ENCODE measurements at places on chromosomes 6 and 20. TPM values are rescaled to one million over a fixed set of nuclear protein-coding genes. Genes with fewer than 3 reads are reported as not detected.
A peak's percentile ranks its signal among the peaks of the same experiment; 100 is the strongest.

DDO gene
- total RNA-seq: not detected

RIMS4 gene
- total RNA-seq: not detected

DAAM2 gene
- not detected for total RNA-seq

- no peak for DNase-seq
Measured at GRCh38 chr20:35273449-35274171, 4.3 kb downstream of the MMP24OS start.

DNA sequence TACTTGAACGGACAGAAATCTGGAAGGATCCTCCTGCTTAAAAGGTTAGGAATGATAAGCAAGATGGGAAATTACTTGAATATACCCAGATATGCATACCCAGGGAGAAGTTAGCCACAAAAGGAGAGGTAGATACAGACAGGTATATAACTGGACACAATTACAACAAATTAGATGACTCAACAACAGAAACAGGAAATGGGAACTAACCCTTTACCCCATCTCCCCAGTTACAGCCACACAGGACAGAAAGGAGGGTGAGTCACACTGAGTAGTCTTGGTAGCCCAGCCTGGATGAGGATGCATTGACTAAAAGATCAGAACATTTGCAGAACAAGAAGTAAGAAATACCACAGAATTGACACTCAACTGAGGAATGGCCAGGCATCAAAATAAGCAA is 61.2 kb downstream of the C6orf52 start:
- DNase-seq: peak; percentile 11

- no peak for DNase-seq
Measured at GRCh38 chr20:53212018-53212417, 239.9 kb downstream of the TSHZ2 start.

DNA sequence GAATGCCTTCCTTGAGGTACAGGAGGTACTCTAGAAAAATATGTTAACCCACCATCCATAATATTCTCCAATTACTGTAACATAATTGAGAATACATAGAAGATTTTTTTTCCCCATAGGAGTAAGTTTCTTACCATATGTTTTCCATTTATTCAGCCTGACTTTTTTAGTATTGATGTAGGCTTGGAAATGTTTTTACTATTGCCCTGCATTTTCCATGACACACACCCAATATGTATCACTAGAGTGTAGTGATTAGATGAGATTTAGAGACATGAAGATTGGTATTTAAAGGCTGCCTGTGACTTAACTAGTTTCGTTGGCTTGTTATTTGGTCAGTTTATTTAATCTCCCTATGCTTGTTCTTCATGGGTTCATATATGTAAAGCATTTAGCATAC is 39.5 kb downstream of the KCNQ5 start:
- DNase-seq: no peak

DNA sequence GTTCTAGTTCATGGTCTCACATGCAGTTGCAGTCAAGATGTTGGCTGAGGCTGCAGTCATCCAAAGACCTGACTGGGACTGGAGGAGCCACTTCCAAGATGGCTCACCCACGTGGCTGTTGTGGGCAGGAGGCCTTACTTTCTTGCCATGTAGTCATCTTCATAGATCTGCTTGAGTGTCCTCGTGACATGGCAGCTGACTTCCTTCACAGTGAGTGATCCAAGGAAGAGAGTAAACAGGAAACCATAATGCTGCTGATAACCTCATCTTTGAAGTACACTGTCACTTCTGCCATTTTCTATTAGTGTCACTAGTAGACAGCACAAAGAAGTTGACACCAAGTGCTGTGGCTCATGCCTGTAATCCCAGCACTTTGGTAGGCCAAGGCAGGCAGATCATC is 40.1 kb upstream of the AKIRIN2 start:
- peak; percentile 76 for DNase-seq

GRCh38 chr20:56181583-56181982 is 66.9 kb upstream of the MC3R start:
- DNase-seq: no peak

DNA sequence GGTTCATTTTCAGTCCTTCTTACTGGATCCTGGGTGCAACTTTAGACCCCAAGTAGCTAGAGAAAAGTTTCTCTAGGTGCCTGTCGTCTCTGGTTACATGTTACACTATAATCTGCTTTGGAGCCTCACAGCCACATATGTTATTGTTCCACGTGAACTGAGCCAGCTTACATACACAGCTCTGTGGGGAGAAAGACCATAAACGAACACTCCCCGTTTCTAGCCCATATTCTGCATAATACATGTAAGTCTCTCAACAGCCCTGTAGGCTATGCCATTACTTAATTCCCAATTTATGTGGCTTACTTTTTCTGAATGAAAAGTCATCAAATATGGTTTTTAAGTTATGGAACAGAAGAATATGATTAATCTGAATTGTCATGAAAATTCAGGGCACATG is 233.8 kb downstream of the BCKDHB start:
- DNase-seq: no peak

ADGRF4 gene
- total RNA-seq: not detected

- peak; percentile 89 for DNase-seq
Measured at GRCh38 chr6:33430991-33431879, 11.4 kb downstream of the SYNGAP1 start.

DNA sequence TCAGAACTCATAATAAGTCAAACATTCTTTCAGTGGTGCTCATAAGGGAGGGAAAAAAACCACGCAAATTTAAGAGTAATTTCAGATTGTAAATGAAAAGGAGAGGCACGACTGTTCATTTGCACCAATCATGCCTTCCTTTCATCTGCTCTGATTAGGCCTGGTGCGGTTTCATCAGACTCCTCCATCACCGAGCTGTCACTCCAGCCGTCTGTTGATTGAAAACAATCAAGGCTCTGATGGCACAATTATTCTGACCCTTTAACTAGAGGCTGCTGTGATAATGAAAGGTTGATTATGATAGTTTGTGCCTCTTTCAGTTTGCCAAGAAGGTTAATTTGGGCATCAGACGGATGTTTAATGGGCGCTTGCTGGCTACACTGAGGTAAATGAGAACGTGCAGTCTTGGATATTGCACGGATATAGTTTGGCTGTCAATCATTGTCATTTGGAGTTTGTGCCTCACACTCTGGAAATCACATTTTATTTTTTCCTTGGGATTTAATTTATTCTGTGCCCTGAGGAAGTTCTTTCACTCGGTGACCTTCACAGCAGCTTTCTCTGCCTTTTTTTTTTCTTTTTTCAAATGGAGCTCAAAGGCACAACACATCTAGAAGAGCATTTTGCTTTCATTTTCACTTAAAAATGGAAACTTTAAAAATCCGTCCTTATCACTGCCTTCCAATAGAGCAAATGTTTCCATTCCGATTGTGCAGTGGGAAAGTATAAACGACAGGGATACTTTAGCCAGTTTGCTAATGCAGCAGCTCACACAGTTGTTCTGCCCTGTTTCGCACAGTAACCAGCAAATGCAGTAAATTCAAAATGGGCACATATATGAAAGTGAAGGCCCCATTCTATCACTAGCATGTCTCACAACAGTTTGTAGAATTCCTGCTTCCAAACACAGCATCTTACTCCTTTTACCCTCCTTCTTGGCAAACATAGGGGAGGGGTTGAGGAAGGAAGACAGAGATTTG is 172.8 kb downstream of the KLHL32 start:
- no peak for DNase-seq

- DNase-seq: no peak
Measured at GRCh38 chr6:3429211-3429610, 27.6 kb downstream of the SLC22A23 start.

BNIP5 gene
- not detected for total RNA-seq

CRISP3 gene
- total RNA-seq: not detected

- DNase-seq: no peak
Measured at GRCh38 chr6:84583784-84584183, 180.6 kb downstream of the TBX18 start.

SLC44A4 gene
- total RNA-seq: 0.15 TPM

GRCh38 chr6:131096786-131097185 is 33.7 kb upstream of the EPB41L2 start:
- no peak for DNase-seq

DNA sequence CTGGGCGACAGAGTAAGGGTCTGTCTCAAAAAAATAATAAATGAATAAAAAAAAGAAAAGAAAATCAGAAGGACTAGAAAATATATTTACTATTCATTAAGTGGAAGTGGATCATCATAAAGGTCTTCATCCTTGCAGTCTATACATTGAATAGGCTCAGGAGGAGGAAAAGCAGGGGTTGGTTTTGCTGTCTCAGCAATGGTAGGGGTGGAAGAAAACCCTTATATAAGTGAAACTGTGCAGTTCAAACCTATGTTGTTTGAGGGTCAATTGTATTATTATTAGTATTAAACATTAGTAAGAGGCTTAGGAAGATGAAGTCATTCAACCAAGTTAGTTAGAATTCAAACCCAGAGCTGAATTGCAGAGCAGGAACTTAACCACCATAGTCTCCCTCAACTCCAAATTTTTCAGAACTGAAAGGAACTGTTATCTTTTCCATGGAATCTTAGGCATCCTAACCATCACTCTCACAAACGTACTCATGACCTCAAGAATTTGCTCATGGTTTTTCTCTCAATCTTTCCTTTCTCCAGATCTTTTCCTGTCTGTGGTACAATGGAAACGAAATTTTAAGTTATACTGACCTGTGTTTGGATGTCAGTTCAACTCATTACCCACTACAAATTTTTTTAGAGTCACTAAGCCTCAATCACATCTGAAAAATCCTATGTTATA is 7.7 kb upstream of the SMIM13 start:
- no peak for DNase-seq

DACT2 gene
- total RNA-seq: not detected

PDYN gene
- not detected for total RNA-seq

SNX21 gene
- 0.87 TPM for total RNA-seq

GRCh38 chr6:107633680-107634323 is 143.9 kb downstream of the SOBP start:
- no peak for DNase-seq

All from activated CD4-positive, alpha-beta T cell treated with anti-CD3 and anti-CD28 coated beads, Interleukin-2, amount 10 ng/mL, durations not matched to agents 7 days and 5 days (primary cell).